ENCODE measurements at places on chromosomes 7 and 10. TPM values are rescaled to one million over a fixed set of nuclear protein-coding genes. Genes with fewer than 3 reads are reported as not detected.

The SYT15 gene
- 2.8 TPM for total RNA-seq

The UNC5B gene
- total RNA-seq = 3.7 TPM

The SLC39A12 gene
- total RNA-seq = not detected

The PLPP4 gene
- total RNA-seq = not detected

The CHAT gene
- total RNA-seq = not detected

- peaks cover 32% of the 10 kb centered on the region for H3K4me1 ChIP-seq
- peaks cover 6% of the 10 kb centered on the region for H3K36me3 ChIP-seq
- no peaks in the 10 kb centered on the region for H3K27me3 ChIP-seq
- no peak for DNase-seq
These were observed 33.0 kb downstream of the CREB3L2 start for GRCh38 chr7:137968890-137969289.

- no peaks in the 10 kb centered on the region for H3K27me3 ChIP-seq
- peaks cover 18% of the 10 kb centered on the region for H3K4me1 ChIP-seq
- H3K27ac ChIP-seq = no peak overlapping the region
- DNase-seq = no peak
- H3K4me3 ChIP-seq = no peak overlapping the region
These were observed 329.7 kb upstream of the POM121L12 start for GRCh38 chr7:52705768-52706167.

DNA sequence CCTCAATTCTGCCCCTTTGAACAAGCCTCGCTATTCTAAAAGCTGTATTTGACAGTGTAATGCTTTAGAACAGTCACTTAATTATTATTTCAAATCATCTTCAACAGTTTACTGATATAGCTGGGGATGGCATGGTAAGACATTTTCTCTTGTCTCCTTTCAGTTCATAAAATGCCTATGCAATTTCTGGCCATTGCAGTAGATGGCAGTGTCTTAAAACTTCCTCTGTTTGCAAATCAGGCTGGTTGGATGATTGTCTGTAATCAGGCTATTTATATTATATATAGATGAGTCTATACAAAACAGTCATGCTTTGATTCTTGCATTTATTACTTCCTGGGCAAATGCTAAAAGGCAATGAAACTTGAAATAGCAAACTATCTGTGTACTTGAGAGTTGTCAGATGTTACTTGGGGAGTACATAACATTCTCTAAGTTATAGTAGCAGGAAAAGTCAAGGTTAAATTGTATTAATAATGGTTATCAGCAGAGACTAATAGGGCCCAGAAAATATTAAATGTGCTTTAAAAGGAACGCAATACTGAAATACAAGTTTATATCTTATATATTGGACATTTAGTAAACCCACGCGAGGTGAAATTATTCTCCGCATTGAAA, 55.5 kb upstream of the LHFPL3 start:
- no peaks in the 10 kb centered on the region for H3K36me3 ChIP-seq
- no peak overlapping the region for H3K27ac ChIP-seq
- DNase-seq = no peak
- H3K27me3 ChIP-seq = peaks cover 19% of the 10 kb centered on the region

- no peak for DNase-seq
- no peak overlapping the region for H3K27ac ChIP-seq
- no peaks in the 10 kb centered on the region for H3K36me3 ChIP-seq
These were observed 19.7 kb upstream of the CCSER2 start for GRCh38 chr10:84308481-84309304.

DNA sequence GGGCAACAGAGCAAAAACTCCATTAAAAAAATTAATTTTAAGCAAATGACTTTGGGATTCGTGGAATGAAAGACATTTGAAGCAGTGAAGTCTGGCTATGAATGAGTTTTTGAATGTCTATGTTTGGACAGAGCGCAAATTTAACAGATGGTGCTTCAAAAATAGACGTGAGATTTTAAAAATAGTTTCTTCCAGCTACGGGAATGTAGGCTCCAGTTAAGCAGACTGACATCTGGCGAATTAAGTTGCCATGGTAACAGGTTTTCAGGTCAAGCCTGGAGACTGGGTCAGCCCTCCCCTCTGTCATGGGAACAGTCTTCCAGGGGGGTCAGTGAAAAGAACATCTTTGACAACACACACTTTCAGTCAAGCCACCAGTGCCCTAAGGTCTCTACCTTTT, 62.0 kb downstream of the MYOF start:
- H3K27me3 ChIP-seq = no peaks in the 10 kb centered on the region
- no peak overlapping the region for H3K27ac ChIP-seq
- no peaks in the 10 kb centered on the region for H3K36me3 ChIP-seq
- no peak for DNase-seq
- no peak overlapping the region for H3K4me3 ChIP-seq

DNA sequence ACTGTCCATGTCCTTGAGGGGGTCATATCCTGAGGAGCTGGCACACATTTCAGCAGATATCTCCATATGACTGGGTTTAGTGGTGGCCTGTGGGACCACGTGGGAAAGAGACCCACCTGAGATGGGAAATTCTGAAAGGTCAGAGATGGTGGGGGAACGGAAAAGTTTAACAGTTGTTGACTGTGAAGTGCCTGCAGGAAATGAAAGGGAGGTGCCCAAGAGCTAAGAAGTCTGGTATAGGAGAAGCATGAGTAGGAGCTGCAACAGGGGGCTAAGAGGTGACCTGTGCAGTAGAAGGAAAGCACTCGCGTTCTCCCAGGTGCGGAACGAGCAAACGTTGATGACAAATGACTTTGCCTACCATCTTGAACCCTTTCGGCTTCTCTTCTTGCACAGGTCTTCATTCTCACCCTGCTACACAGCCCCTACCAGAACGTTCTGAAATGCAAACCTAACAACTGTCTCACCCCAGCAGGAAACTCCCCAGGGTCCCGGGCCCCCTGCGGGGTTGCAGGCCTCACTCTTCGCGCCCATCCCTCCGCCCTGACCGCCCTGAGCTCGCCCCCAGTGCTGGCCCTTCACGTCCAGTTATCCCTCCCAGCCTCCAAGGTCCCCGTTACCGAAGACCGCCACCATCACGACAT, 9.8 kb upstream of the FXYD4 start:
- H3K4me3 ChIP-seq = peak overlapping the region; percentile 94
- peak overlapping the region; percentile 96 for H3K27ac ChIP-seq
- DNase-seq = no peak
- H3K36me3 ChIP-seq = no peaks in the 10 kb centered on the region

GRCh38 chr10:35986756-35987502, 344.8 kb upstream of the FZD8 start:
- DNase-seq = no peak
- H3K27ac ChIP-seq = no peak overlapping the region
- H3K36me3 ChIP-seq = no peaks in the 10 kb centered on the region
- no peak overlapping the region for H3K4me3 ChIP-seq

DNA sequence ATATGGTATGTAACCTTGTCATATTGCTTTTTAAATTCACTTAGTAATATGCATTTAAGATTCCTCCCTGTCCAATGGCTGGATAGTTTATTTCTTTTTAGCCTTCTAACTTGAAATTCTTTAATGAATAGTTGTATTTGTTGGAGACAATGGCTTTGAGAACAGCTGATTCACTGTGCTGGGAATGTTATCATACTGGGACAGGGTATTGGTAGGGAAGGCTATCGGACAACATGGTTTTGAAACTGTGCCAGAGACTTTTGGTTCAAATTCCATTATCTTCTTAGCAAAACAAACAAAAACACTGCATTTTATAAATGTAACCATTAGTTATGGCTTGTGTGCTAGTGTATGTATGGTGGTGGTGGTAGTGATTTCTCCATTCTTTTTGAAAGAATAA, 517.1 kb upstream of the ANKRD30A start:
- H3K36me3 ChIP-seq = no peaks in the 10 kb centered on the region
- no peaks in the 10 kb centered on the region for H3K27me3 ChIP-seq
- no peak for DNase-seq

GRCh38 chr10:93447970-93448369, 34.2 kb downstream of the MYOF start:
- H3K36me3 ChIP-seq = peaks cover 6% of the 10 kb centered on the region
- H3K27me3 ChIP-seq = no peaks in the 10 kb centered on the region
- no peak overlapping the region for H3K27ac ChIP-seq
- no peak for DNase-seq
- H3K4me1 ChIP-seq = peaks cover 47% of the 10 kb centered on the region

Data from progenitor cell of endocrine pancreas (in vitro differentiated cells).